ENCODE measurements at places on chromosomes 2 and 18.

DNA sequence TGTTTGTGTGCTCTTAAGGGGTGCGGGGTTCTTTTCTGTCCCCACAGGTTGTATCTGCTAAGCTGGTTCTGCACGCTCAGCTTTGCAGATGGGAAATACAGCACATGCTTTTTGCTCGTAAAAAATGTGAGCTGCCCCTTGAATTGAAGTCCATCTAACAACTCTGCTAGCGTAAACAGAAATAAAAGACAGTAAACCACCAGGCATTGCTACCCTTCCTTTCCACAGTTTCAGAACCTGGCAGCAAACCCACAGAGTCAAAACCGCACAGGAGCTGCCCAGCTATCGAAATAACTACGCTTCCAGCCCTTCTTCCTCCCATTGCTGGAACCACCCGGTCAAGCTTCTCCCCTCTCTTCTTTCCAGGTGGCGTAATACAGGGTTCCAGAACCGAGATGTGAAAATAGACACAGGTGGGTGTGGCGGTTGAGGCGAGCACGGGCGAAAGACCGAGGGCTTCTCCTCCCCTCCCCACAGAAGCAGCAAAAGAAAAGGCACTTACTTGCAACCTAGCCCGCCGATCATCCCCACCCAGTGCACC, 479 bp downstream of the SCN9A start:
- no peak for DNase-seq

DNA sequence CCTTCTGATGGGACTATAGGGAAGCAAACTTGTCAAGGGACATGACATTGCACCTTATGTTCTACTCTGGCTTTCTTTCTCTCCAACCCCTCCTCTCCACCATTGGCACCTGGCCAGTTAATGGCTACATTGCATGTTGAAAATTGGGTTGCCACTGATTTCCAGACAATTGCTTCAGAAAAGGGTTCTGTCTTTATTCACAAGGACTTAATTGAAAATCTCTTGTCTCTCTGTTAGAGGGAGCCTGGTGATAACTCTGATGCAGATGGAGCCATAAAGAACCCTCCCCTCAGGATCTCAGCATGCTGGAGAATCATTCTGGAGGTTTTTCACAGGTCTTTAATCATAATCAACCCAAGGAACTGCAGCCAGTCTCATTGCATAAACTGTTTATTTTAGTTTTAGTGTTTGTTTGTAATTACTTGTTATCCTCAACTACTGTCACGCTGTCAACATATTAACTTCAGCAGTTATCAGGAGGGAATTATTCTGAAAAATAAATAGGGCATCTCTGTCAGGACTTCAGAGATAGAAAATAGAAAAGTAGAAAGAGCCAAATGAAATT, 316.8 kb downstream of the RIT2 start:
- DNase-seq, result no peak

- no peak for DNase-seq
Observed at GRCh38 chr18:7950380-7951136, 383.4 kb downstream of the PTPRM start.

GRCh38 chr2:156867201-156867600, 390.3 kb upstream of the GALNT5 start:
- no peak for DNase-seq

DNA sequence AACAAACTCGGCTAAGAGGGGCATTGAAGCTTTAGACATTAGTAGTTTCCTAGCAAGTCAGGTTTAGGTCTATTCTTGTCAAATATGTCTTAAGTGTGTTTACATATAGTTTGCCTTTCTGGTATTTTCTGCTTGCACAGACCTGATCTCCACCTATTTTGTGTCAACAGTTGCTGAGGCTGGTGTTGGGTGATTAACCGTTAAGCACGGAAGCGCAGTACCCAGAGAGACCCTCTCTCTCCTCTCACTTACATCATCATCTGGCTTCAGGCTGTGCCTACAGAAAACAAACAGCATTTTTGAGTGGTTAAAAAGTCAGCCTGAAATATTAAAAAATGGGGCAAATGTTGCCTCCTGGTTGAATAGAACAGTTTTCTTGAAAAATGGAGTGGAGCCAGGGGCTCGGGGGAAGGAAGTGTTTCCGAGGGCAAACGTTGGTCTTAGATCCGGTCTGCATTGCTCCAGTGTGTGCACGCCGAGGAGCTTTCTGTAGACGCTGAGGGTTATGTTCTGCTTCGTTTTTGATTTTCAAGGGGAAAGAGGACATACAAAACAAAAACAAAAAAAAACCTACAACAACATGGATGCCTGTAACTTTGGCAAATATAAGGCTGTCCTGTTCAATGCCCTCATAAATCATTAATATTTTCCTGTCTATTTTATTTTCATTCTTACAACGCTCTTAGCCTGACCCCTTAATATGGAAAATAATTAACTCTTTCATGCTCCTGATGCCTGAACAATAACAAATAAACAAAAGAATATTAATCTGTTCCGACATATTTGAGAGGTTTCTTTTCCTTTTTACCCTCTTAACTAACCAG, 120.8 kb downstream of the MEIS1 start:
- no peak for DNase-seq

DNA sequence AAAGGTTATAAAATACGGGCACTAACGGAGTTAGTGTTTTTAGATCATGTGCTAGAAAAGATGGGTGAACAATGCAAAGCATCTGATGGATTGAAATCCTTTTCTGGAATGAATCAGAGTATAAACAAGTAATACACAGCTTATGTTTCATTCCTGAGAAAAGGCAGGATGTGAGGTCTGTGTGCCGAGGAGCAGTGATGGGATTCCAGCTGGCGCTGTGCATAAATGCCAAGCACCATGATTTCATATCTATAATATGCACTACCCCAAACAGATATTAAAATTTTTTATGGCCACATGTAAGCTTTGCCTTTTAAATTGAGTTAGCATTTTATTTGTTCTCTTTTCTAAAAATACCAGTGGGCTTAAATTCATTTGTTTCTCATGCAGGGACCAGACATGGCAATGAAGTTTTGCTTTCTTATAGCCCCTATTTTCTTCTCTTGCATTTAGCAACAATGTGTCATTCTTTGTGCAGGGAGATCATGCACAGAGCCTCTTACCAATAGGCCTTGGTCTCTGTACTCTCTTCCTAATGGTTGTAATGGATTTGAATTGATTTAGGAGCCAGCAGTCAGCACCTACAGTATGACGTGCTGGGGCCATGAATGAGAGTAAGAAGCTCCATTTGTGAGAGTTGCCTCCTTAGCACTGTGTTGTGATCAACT, 323.9 kb downstream of the SLC8A1 start:
- DNase-seq, result no peak

- no peak for DNase-seq
Observed at GRCh38 chr18:55610506-55610905, 22.5 kb upstream of the TCF4 start.

DNA sequence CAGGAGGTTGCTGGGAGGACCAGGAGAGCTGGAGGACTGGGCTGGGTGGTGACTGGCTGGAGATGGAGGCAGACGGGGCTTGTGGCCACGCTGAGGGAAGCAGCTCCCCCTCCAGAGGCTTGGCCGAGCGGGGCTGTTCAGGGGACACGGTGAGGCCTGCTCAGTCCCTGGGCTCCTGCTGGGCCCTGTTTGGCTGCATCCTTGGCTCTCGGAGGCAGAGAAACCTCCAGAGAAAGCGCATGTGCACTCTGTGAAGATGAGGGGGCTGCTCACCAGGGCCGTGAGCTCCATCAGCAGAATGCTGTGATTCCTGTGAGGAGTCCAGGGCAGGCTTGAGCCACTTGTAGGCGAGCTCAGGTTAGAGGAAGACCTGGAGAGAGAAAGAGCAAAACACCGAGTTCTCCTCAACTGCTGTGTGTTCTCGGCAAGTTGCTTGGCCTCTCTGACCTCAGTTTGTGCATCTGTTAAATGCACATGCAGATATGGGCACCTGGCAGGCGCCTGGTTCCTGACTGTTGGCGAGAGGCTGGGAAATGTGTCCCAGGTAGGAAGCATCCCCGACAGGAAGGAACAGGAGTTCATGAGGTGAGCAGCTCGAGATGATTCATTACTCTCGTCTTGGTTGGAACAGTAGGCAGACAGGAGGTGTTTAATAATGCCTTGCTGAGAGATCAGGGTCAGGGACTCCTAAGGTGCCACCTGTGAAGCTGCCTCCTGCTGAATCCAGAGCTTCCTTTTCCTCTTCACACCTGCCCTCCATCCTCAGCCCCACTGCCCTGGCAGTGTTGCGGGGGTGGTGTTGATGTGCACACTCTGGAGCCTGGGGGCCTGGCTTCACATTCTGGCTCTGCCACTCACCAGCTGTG, 941 bp downstream of the ZAP70 start:
- DNase-seq, result peak; percentile 39

- no peak for DNase-seq
Observed at GRCh38 chr18:58653814-58654509, 17.3 kb upstream of the MALT1 start.

- DNase-seq, result no peak
Observed at GRCh38 chr2:195912079-195912478, 156.6 kb downstream of the DNAH7 start.

- peak; percentile 19 for DNase-seq
Observed at GRCh38 chr2:174683392-174683759, 80.9 kb downstream of the CHRNA1 start.

DNA sequence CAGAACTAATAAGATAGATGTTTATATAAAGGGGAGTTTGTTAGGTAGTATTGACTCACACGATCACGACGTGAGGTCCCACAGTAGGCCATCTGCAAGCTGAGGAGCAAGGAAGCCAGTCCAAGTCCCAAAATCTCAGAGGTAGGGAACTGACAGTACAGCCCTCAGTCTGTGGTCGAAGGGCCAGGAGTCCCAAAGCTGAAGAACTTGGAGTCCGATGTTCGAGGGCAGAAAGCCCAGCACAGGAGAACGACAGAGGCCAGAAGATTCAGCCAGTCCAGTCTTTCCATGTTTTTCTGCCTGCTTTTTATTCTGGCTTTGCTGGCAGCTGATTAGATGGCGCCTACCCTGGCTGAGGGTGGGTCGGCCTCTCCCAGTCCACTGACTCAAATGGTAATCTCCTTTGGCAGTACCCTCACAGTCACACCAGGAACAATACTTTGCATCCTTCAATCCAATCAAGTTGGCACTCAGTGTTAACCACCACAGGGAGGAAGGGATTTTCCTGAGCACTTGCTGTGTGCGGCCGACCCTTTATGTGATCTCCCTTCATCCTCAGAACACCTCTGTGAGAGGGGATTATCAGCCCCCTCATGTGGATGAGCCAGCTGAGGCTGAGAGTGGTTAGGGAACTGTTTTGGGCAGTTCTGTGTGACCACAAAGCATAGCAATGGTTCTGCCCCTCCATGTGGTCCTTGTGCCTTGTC, 78.3 kb downstream of the RNF144A start:
- DNase-seq, result no peak

- DNase-seq, result no peak
Observed at GRCh38 chr2:192700934-192701333, 506.2 kb upstream of the TMEFF2 start.

- no peak for DNase-seq
Observed at GRCh38 chr2:157920736-157921135, 44.6 kb upstream of the ACVR1 start.

- DNase-seq, result no peak
Observed at GRCh38 chr2:75320898-75321598, 121.7 kb upstream of the TACR1 start.

DNA sequence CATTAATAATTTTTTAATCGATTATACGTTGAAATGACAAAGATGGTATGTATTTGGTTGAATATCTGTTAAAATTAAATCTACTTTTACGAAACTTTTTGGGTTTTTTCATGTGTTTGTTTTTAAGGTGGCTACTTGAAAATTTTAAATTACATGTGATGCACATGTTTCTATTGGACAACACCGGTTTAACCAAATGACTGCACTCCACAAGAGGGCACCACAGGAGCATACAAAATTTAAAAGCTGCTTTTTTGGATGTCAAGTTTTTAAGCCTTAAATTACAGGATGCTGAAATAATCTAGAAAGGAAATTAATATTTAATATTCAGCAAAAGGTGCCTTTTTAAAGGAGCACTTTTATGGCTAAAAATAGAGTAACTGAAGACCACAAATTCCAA, 98.7 kb downstream of the ACVR1 start:
- DNase-seq, result peak; percentile 55

- DNase-seq, result no peak
Observed at GRCh38 chr18:3584897-3585460, 135.0 kb downstream of the TGIF1 start.

DNA sequence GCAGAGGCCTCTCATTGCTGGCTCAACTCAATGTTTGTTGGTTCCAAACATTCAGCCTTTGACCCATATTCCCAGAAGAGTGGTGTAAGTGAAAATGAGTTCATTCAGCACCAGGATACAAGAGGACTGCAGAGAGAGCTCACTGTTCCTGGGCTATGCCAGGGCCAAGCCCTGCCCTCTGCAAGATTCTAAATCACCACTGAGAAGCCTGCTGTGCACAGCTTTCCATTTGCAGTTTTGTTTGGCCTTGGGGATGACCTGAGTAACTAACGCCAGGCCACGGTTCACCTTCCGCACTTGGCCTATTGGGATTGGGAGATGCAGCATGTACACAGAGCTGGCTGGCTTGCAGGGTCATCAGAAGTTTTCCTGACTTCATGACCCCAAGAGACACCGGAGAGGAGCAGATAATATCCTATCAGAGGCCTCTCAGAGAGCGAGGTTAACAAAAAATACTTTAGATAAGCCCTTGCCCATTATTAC, 12.6 kb downstream of the GKN1 start:
- no peak for DNase-seq

GRCh38 chr2:65498396-65498795, 66.0 kb upstream of the SPRED2 start:
- no peak for DNase-seq

GRCh38 chr2:231761735-231762134, 19.3 kb downstream of the PDE6D start:
- no peak for DNase-seq

DNA sequence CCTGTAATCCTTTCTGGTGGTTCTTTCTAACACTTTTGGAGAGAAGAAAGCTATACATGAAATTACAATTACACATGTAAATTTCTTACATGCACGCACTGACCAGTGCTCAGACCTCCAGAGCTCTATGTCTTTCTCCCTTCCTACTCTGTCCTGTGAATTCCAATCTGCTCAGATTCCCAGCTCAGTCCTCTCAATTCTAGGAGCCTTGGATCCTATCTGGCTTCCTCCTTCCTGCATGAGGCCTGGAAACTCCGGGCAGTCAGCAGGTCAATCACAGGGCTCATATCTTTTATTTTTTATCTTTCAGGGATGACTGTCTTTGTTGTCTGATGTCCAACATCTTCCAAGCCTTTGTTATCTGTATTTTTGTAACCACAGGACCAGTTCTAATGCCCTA, 56.0 kb downstream of the NEURL3 start:
- no peak for DNase-seq

GRCh38 chr2:219720956-219721355, 93.5 kb downstream of the SLC4A3 start:
- DNase-seq, result no peak

GRCh38 chr2:150388289-150388625, 99.2 kb downstream of the RND3 start:
- DNase-seq, result no peak

GRCh38 chr2:240127911-240128607, 8.0 kb downstream of the COPS9 start:
- DNase-seq, result no peak

DNA sequence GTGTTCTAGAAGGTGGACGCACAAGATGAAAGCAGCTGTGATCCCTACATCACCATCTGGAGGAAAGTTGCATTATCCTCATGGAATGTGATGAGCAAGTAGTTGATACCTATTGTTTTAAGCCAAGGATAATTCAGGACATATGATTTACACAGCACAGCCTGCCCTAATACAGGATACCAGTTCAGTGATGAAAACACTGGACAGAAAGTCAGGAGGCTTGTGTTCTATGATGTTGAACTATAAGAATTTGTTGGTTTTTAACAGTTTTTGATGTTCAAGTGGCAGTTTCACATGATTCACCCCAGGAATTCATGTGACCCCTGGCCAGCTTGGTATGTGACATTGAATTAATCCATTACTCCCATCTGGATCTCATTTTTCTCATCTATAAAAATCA, 6.2 kb upstream of the CHST10 start:
- no peak for DNase-seq
